CD4-positive, alpha-beta T cell treated with Interleukin-12 subunit alpha and Interleukin-12 subunit beta, for 1 hour (primary cell): ENCODE measurements at places on chromosomes 13 and 19.

- DNase-seq, result no peak
These were observed 1.2 kb downstream of the MED26 start for GRCh38 chr19:16626796-16627192.

DNA sequence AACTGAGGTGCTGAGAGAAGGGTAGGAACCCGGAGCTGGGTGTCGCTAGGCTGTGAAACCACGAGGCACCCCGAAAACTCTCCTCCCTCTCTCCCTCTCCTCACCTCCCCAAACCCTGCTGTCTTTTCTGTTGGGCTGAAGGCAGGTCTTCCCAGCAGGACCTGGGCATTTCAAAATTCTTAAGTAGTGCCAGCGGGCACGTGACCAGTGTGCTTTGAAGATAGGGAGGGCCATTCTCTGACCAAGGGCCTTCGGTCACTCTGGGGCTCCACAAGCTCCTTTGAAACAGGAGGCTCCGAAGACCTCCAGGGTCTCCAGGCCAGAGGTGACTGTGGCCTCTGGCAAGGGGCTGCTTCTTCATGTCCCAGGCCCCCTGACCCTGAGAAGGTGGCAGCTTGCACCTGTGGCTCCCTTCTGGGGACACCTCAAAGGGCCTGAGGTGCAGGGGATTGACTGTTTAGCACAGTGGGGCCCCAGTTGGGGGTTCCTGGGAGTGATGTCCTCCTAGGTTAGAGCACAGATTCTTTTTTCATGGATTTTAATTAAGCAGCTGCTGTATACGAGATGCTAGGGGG lies 48.3 kb downstream of the DNM2 start:
- no peak for DNase-seq

GRCh38 chr13:42754801-42755510 lies 26.4 kb upstream of the FAM216B start:
- DNase-seq, result no peak

DNA sequence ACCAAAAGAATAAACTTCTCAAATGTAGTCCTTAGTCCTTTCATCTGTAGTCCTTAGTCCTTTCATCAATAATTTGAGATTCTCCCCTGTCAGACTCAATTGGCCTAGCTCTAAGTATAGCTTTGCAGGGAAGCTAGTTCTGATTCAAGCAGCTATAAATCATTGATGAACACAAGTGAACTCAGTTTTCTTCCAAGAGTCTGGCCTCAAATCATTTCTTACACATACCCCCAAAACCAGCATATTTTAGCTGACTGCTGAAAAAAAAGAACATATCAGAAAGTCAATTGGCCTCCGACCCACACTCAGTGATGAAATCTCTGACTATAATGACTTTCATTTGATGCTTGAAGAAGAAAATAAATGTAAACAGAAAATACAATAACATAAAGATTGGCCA lies 64.9 kb downstream of the TNFSF11 start:
- no peak for DNase-seq

- peak; percentile 60 for DNase-seq
These were observed 12.0 kb downstream of the KHSRP start for GRCh38 chr19:6412447-6413091.

DNA sequence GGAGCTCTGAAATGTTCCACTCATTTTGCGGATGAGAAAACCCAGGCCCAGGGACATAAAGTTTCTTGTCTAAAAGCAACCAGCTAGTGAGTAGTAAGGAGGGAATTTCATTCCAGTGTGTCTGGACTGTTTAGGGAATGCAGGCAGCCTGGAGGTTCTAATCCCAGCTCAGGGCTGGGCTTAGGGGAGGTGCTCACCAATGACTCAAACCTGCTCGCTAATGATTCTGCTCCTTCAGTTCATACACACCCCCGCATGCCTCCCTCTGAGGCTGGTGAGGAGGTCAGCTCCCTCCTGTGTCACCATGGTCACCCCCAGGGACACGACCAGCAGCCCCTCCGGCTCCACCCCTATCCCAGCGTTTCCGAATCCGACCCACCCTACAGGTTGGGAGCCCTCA lies 34.6 kb downstream of the CYP4F2 start:
- no peak for DNase-seq

DNA sequence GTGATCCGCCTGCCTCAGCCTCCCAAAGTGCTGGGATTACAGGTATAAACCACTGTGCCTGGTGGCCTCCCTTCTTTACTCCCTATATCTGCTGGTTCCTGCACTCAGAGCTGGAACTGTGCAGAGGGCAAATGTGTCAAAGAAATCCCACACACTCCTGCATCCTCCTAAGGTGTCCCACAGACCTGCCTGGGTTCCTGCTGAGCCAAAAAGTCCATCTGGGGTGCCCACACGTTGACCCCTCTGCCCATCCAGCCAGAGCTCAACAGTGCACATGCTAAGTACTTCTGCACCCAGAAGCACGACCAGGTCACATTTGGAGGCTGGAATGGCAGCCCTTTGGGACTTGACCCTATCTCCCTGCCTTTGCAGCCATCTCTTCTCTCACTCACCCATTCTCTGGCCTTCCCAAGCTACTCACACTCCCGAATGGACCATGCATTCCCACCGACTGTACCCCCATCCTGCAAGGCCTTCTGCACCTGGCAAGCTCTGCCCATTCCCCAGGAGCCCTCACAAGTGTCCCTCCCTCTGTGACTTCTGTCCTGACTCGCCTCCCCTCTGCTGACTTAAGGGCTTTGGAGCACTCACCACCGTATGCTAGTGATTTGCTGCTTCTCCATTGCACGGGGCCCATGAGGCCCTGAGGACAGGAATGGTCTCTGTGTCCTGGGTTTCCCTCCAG lies 152.1 kb downstream of the KCTD15 start:
- no peak for DNase-seq

DNA sequence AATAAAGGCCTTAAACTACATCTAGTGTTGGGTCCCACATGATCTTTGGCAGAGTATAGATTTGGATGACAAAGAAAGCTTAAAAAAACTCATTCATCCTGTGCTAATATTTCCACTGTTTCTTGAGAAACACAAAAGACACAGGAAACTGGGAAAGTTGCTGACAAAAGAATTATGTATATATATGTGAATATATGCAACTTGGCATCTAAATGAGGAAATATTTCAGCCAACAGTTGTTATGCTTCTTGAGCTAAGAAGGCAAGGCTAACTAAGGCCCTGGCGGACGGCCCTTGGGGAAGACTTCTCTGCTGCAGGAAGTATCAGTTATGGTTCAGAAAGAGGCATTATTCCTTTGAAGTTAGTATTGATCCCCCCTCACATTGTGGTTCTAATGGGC lies 491.8 kb downstream of the DIAPH3 start:
- no peak for DNase-seq

GRCh38 chr13:75960538-75960994 lies 324.4 kb downstream of the LMO7 start:
- DNase-seq, result no peak

DNA sequence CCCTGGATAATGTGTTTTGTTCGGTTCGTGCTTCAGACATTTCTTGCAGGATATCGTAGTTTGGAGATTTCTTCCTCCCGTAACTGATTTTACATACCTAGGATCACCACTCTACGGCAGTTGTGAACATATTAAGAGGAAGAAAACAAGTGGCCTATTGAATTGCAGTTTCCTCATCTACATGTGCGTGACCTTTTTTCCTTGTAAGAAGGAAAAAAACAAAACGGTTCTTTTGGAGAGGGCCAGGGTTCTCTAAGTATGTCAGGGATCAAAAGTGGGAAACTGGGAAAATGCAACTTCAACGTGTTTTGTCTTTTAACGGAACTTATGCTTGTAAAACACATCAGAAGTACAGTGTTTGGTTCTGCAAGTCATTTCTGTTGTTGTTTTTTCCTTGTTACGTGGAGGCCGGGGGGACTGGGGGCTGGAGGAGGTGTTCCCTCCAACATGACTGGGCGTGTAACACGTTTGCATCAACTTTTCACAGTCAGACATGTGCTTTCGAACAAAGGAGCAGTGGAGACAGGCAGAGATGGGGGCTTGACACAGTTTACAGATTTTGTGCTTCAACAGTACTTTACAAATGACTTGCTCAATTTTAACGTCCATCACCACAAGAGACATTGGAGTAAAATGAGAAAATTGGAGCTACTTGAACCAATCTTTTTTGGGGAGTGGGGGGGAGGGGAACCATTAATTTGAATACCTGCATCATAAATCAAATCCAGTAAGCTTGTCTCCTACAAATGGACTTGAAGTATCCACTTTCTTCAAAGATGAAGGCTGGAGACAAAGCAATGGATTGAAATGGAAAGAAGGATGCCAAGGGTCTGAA lies 3.8 kb downstream of the ZC3H4 start:
- peak; percentile 68 for DNase-seq

DNA sequence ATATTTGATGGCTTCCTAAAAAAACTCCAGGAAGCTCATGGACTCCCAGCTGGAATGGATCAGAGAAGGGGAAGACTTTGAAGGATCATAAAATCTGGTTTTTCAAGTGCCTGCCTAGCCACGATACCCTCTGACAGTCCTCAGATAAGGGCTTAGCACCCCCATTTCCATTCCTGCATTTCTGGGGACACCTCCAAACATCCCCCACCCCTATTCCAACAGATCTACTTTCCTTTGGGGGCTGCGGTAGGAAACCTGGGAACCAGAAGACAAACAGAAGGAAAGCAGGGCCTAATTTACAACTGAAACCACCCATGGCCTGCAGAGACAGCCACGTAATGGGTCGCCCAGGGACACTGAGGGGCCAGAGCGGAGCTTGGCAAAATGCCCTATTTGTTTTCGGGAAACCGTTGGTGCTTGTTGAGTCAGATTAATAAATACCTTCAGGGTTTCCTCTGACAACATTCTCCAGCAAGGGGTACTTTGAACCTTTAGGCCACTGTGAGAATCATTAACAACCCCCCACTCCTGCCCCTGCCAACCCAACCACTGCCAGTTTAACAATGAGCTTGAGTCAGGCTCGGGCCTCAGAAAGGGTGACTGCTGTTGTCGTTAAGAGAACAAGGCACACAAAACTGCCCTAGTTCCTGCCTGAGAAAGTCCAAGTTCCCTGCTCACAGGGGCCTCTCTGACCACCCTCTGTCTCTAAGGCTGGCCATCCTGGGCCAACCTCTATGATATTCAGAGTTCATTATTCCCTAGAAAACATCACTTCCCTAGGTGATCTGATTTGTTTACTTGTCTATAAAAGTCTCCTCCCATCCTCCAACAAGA lies 23.5 kb downstream of the RHPN2 start:
- DNase-seq, result no peak

GRCh38 chr19:53332484-53332883 lies 1.1 kb upstream of the ZNF845 start:
- DNase-seq, result no peak
